Stimulated activated naive CD4-positive, alpha-beta T cell treated with Interleukin-2 at 50 U/mL for 16 hours (primary cell): ENCODE measurements at places on chromosomes 13 and 19.

DNA sequence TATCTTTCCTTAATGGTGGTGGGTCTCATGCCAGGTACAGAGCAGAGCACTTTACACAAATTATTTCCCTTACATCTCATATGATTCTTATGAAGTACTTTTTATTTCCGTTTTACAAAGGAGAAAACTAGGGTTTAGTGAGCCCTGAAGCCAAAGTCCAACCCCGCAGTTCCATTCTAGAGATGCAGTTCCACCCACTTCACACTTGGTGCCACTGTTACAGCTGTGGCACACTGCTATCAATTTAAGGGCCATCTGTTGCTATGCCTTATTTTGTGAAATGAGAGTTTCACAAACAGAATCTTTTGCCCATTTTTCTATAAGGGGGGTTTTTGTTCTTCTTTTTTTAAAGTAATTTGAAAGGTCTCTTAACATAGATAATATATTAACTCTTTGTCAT, 12.9 kb downstream of the MIPEP start:
- no peak for DNase-seq

DNA sequence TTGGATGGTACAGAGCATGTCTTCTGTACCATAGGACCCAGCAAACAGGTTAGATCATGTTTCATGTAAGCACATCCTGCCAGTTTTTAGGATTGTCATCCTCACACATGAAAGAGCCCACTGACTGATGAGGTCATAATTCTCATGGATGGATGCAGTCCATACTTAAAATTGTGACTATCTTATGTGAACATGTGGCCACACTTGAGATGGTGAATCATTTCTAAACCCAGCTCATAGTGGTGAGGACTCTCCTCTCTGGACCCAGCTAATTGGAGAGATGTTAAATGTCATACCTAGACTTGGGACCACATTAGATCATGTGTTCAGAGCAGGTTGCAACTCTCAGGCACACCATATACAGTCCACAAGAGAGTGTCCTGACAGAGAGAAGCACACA, 24.8 kb upstream of the ZNF254 start:
- DNase-seq = no peak

GRCh38 chr19:18762125-18763023, 28.7 kb downstream of the COMP start:
- no peak for DNase-seq

- no peak for DNase-seq
Observed at GRCh38 chr13:112127564-112128330, 60.8 kb downstream of the SOX1 start.

DNA sequence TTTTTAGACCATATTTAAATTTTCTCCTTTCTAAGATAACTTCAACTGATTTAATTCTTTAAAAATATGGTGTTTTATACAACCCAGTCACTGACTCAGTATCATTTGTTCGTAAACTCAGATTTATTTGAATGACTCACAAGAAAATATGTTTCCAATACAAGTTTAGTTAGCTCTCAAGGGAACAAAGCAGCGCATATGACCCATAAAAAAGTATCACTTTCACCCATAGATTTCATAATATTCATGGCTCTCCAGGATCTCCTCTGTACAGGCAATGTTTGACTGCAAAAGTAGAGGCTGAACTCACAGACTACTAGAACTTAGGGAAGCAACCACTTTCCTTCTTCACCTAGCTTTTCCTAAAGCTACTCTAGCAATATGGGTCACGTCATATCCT, 405.6 kb upstream of the PCDH9 start:
- no peak for DNase-seq

DNA sequence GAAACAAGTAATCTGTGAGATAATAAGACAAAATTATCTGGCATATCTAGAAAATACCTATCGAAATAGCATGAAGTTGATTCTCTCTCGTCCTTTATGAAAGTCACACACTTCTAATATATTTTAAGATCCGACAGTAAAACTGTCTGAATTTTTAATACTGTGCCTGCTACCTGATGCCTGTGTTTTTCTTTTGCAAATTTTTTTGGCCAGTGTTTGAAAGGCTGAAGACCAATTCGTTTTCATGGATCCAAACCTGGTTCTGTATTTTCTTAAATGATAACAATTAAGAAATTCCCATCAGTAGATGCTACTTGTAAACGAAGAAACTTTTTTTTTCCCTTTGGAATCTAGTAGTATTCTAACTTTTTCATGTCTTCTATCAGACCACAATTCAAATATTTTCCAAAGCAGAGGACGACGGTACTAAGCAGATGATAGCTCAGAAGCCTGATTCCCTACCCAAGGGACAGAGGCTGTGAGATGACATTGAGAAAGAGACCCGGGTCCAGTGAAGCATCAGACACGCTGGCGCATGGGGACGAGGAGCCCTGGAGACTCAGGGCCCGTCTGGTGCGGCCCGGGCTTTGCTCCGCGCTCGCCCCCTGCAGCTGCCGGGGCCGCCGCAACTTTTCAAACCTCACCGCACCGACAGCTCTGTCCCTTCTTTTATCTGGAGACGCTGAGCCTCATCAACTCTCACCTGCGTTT, 49.5 kb upstream of the PABPC3 start:
- no peak for DNase-seq
